ENCODE measurements at places on chromosomes 11 and 22. TPM values are rescaled to one million over a fixed set of nuclear protein-coding genes. Genes with fewer than 3 reads are reported as not detected.

- DNase-seq: no peak
Observed at GRCh38 chr11:22879630-22880029, 19.4 kb upstream of the CCDC179 start.

DNA sequence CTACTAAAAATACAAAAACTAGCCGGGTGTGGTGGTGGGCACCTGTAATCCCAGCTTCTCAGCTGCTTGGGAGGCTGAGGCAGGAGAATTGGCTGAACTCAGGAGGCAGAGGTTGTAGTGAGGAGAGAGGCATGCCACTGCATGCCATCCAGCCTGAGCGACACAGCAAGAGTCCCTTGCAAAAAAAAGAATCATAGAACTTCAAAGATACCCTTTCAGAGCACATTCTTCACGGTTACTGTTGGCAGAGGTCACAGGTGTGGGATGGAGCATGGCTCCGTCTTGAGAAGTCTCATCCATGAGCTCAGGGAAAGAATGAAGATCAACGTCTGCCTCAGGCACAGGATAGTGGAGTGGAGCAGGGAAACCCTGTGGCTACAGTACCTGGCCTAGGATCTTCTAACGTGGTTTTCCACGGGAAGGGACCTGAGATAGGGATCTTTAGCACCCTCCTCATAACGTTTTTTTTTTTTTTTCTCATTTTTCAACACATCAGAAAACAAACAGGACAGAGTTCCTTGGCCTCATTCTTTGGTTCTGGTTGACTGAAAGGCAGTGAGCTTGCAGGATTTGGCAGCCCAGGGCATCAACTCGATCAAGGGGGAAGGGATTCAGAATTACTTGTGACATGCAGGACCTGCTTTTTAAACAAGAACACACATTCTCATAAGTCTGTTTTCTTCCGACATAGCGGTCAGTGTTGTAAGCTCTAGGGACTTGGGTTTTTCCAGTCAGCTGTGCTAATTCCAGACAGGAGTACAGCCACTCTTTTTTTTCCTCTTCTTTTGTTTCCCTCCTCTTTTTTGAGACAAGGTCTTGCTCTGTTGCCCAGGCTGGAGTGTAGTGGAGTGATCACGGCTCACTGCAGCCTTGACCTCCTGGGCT lies 22.8 kb downstream of the F2 start:
- DNase-seq: no peak

DNA sequence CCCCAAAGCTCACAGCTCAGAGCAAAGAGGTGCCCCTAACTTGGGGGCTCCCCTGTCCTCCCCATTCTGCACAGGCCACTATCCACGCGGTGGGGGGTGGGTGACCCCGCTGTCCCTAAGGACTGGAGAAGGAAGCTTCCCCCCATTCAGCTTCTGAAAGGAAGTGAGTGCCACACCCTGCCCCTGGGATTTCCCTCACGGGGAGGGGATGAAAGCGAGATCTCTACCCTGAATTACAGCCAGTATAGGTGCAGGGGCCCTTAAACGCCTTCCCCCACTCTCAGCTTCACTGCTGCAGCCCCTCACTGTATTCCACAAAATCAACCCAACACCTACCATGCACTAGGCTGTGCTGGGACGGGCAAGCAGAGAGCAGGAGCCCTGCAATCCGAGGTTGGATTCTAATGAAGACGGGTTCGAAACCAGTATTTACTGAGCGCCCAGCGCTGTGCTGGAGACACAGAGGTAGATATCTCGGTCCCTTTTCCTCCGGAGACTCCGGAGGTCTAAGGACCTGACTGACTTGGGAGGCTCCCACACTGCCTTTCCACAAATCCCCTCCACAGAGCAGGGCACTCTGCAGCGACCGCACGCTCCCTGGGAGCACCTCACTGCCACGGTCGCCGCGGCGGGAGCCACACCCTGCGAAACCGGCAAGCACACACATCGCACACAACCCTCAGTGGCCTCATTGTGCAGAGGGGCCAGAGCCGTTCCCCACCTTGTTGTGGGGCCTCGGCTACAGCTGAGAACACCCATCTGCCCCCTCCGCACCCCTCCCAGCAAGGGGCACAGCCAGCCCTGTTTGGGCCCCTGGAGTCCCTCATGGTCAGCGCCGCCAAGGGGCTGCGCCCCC lies 1.8 kb downstream of the AHNAK start:
- DNase-seq: peak; percentile 59

The E2F8 gene
- total RNA-seq: 5.8 TPM

DNA sequence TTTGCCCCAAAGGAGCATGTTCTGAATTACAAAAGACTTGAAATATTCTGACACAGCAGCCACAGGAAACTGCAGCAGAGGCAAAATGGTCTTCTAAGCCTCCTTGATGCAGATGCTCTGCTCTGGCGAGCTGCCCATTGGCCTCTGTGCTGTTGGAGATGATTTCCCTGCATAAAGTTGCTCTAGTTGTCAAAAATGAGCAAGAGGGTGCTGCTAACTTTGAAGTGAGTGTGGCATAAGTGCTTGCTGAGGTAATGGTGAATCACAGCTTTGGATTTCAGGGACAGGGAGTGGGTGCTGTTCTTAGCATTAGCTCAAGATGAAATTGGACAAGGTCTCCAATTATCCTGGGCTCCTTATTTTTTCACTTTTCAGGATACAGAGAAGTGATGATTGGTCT lies 435.4 kb downstream of the TMEM135 start:
- DNase-seq: peak; percentile 27

DNA sequence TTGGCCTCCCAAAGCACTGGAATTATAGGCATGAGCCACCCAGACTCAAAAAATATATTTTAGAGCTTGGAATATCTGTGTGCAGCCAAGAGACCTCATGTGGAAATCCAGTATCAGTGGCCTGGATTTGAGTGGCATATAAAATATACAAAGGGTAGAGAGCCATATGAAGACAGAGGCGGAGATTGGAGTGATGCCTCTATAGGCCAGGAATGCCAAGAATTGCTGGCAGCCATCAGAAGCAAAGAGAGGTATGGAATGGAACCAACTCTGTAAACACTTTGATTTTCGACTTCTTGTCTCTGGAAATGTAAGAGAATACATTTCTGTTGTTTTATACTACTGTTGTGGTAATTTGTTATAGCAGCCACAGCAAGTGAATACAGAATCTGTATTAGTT lies 123.0 kb downstream of the PLEKHA7 start:
- no peak for DNase-seq

- DNase-seq: peak; percentile 32
Observed at GRCh38 chr11:46889689-46890475, 28.5 kb downstream of the LRP4 start.

The GPHA2 gene
- not detected for total RNA-seq

GRCh38 chr11:10197091-10197490 lies 96.9 kb downstream of the SBF2 start:
- no peak for DNase-seq

DNA sequence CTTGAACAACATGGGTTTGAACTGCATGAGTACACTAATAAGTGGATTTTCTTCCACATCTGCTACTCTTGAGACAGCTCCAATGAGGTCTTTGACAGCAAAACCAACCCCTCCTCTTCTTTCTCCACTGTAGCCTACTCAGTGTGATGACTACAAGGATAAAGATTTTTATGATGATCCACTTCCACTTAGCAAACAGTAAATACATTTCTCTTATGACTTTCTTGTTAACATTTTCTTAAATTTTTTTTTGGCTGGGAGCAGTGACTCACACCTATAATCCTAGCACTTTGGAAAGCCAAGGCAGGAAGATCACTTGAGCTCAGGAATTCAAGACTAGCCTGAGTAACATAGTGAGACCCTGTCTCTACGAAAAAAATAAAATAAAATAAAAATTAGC lies 9.9 kb upstream of the EIF4G2 start:
- no peak for DNase-seq

The CLP1 gene
- total RNA-seq: 7.7 TPM
